ENCODE measurements at places on chromosomes 3 and 15.

DNA sequence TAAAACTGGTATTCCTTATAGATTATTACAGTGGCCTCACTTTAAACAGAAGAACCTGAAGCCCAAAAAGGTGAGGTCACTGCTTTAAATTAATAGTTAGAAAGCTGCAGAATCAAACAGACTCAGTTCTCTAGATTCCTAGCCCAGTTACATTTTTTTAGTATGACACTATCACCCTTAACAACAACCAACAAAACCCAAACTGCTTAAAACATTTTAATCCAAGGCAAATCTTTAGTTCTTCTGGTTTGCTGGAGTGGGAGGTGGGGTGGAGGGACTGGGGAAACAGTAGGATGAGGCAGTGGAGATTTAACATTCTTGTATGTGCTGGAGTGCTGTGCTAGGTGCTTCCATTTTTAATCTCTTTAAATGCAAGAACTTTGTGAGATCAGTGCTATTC, 631.6 kb upstream of the KCNMB2 start:
- DNase-seq = peak; percentile 41

DNA sequence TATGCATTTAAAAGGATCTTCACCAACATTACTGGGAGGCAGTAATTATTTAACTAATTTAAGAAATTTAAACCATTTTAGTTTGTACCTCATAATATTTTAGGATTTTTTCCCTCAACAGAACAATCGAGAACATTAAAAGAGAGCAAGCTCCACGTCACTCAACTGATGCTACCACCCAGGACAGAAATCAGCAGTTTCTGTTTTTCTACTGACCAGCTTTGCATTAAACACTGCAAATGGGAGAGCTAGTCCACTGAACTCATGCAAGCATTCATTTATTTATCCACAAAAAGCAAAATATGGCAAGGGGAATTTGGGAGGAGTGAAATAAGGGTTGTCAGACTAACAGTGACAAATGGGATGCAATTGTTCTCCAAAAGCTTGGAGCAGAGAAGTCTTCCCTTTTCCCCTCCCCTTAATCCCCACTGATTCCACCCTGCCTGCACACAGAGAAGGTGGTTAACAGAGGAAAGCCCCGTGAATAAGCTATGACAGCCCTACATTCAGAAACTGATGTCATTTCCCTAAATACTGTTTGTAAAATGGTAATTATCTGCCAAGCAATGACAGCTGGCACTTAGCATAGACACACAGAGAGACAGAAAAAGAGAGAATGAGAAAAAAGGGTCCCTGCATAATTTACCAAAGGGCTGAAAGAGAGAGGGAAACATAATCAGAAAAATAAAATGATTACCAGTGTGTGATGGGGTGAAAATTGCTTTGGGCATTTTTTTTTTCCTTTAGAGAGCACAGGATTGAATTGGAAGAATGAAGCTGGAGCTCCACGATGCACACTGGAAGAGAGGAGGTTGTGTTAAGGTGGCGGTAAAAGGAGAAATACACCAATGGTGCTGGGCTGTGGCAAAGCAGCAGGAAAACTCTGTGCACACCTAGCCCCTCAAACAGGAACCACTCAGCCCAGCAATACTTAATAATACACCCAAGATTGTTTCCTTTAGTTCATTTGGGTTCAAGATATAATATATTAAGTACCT, 777.4 kb downstream of the TUSC7 start:
- DNase-seq = no peak

DNA sequence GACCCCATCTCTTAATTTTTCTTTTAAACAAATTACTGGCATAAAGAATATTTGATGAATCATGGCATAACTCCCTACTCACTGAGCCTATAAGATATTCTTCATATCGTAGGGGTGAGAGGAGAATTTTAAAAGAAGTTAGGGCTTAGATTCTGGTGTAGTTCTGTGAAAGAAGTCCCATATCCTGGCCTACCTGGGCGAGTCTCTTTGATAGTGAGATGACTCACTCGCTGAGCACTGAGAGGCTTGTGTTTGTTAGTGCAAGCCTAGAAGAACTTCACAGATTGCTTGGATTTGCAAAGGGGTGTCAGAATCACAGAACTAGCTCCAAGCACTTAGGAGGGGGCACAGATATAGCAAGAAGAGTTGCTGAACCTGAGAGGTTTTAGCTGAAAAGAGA, 133.8 kb upstream of the TMC3 start:
- no peak for DNase-seq

DNA sequence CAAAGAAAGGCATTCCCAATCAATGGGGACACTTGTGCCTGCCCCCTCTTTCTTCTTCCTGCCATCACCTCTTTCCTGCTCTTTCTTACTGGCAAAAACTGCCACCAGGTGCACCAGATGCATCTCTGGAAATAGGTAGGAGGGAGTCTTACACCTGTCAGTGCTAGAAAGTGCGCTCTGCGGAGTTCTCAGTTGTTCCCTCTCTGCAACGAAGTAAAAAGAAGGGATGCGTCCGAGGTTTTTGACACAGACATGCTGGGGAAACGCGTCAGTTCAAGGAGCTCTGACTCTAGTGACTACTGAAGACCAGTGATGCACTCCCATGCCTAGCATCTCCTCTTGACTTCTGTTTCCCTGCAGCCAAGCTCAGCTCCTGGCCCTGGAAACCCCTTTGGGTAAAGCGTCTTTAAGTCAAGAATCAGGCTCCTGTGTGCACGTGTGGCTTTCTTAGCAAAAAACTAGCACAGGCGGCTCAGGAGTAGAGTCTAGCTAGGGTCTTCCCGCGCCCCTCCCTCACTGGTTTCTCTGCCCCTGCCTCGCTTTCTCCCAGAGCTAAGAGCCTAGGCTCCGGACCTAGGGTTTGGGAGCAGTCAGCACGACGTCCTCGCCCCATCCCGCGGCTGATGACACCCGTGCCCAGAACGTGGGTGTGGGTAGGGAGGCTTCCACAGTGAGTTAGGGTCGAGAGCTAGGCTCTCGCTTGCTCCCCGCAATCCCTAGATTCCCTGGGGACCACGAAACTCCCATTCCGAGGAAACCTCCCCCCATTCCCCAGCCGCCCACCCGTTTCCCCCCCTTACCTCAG, 564 bp upstream of the GRM7 start:
- DNase-seq = no peak

DNA sequence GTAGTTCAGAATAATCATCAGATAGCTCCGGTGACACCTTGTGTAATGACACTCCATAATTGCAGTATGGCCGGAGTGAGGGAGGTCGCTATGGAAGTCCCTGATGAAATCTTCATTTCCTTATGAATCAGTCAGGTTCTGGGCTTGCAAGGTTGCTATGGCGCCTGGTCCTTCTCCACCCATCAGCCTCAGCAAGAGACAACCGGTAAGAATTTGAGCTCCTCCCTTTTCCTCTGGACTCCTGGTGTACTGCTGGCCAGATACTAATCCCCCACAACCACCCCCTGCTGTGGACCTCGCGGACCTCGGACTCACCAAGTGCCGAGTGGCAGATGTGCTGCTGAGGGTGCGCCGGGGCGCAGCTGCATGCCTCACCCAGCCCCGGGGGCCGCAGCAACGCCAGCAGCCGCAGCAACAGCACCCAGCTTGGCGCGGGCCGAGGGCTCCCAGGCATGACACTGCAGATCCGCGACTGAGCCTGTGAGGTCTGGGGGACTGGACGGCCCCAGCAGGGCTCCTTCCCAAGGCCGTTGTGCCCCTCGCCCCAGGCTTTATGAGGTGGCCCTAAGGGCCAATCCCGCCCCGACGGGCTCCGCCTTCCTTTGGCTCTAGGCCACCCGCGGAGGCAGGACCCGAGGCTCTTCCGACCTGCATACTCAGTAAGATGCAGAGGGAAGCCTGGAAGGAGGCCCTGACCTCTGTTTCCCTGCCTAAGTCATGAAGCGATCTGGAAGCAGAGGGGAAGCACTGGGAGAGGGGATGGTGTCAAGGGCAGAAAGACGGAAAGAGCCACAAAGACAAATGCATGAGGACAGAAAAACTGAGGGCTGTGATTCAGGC, at the start of gene TIMP4:
TIMP4 (minus strand) TSS at position 526 of the 840 bp plus-strand sequence; CDS start at position 454, 72 bp downstream.
- DNase-seq = peak; percentile 39

DNA sequence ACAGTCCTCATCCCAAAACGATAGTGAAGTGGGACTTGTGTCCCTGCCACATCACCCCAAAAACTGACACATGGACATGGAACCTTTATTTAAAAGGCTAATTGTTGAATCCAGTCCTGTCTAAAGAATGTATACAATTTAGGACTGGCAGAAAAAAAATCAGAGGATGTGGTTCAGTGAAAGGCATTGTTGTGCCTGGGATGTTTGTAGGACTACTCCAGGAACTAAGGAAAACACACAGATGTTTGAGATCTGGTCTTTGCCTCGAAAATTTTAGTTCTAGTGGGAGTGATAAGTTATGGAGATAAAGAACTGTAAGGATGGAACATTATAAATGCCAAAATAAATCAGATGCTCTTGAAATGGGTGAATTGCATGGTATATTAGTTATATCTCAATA, 27.2 kb downstream of the VGLL4 start:
- DNase-seq = no peak

DNA sequence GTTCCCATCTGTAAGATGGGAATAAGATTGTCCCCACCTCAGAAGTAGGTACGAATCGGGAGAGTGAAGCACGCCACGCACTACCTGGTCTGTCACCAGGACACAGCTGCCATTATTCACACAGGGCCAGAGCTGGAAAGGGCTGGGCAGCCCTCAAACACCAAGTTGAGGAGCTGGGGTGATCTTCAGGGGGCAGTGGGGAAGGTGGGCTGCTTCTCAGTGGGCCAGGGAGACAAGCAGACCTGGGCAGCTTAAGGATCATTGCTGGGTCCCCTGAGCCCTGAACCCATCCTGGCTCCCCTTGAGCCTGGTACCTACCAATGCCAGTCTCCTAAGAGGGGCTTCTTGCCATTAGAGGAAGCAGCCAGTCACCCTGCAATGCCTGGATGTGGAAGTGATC, 82.1 kb downstream of the SMAD6 start:
- DNase-seq = no peak

- no peak for DNase-seq
Measured at GRCh38 chr3:145013931-145014330, 1042.3 kb downstream of the DIPK2A start.

DNA sequence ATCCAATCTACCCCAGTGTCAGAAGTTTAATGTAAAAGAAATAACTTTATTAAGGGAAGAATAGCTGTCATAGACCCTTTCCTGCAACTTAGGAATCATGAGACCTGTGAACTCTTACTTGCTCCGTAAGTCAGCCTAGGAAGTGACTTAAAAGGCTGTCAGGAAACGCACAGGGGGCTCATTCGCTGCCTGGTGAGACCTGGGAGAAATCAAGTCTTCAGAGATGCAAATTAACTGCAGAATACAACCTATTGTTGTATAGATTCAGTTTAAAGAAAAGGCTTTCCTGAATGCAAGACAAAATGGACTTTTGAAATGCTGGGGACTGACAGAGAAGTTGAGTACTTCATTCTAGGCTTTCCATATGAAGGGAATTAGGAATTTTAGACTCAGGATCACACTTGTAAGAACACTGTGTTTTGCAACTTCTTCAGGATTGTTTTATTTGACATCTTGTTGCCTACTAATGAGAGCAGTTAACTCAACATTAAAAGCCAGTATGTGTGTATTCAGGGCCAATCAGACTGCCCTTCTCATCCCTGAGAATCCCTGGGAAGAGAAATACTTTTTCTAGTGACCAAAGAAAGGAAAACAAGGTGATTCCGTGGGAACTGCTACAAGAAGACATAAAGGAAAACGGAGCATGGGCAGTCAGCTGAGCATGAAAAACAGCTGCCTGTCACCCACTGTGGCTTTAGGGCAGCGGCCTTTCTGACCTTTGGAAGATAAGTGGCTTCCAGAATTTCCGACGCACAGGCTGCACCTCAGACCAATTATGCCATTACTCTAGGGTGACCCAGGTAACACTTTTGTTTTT, 18.5 kb upstream of the DPPA4 start:
- no peak for DNase-seq

- DNase-seq = no peak
Measured at GRCh38 chr15:69119001-69119400, 41.4 kb upstream of the GLCE start.

DNA sequence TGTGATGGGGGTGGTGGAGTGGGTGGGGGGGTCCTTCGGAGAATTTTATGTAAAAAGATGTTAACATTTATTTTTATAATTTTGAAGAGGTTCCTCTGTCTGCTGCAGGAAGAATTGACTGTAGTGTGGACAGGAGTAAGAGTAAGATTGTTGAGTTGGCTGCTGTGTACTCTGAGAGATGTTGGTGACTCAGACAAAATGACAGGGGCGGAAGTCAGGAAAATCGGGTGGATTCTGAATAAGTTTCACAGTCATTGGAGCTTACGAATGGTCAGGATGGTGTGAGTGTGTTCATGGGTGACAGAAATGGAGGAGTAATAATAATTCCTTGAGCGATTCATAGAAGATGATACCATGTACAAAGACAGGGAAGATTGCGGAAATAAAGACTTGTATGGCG, 420.0 kb downstream of the ROBO2 start:
- DNase-seq = no peak

DNA sequence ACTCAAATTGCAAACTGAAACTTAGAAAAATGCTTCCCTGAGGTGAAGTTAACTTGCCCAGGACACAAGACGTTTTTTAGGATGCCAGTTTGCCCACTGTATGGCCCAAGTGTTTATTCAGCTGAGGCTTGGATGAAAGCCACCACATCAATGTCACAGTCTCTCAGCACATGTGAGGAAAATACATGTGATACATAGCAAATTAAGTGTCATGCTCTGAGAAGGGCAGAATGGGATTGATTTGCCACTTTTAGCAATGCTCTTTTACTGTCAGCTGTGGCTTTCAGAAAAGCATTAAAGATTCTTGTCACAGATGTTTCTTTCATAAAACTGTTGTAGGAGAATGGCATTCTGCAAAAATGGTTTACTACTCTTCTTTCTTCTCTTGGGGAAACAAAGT, 165.5 kb downstream of the ZIC1 start:
- DNase-seq = no peak

DNA sequence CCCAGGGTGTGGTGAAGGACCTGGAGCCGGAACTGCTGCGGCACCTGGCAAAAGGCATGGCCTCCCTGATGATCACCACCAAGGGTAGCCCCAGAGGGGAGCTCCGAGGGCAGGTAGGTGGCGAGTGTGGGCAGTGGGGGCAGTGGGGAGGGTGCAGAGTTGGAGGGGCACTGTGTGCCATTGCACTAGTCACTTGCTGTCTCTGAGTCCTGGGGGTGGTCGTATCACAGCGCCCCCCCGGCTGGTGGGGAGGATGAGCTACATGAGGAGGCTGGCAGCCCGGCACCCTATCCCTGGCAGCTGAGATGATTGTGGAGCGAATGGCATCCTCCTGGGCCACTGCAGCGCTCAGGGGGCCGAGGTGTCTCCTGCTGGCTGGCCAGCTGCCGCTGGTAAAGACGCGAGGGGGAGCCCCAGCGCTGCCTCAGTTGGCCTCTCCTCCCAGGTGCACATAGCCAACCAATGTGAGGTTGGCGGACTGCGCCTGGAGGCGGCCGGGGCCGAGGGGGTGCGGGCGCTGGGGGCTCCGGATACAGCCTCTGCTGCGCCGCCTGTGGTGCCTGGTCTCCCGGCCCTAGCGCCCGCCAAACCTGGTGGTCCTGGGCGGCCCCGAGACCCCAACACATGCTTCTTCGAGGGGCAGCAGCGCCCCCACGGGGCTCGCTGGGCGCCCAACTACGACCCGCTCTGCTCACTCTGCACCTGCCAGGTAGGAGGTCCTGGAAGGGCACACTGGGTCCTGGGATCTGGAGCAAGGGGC, 6.4 kb downstream of the CHRD start:
- DNase-seq = no peak

- peak; percentile 23 for DNase-seq
Measured at GRCh38 chr15:47820747-47821319, 103.5 kb downstream of the SEMA6D start.

- DNase-seq = no peak
Measured at GRCh38 chr3:162641907-162642306, 1145.3 kb downstream of the OTOL1 start.
